Neural crest cell (in vitro differentiated cells): ENCODE measurements at places on chromosomes 5 and 9.

DNA sequence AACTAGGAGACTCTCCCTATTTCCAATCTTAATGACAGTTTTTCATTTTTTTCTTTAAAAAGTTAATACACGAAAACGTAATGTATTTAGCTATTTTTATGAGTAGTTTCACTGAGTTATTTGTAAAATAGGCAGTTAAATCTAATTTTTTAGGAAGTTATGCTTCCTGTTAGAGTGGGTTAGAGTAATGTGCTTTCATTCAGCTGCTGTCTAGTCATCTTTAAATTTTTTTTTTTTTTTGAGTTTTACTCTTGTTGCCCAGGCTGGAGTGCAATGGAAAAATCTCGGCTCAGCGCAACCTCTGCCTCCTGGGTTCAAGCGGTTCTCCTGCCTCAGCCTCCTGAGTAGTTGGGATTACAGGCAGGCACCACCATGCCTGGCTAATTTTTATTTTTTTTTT is 34.0 kb downstream of the CDC42SE2 start:
- DNase-seq, result no peak

DNA sequence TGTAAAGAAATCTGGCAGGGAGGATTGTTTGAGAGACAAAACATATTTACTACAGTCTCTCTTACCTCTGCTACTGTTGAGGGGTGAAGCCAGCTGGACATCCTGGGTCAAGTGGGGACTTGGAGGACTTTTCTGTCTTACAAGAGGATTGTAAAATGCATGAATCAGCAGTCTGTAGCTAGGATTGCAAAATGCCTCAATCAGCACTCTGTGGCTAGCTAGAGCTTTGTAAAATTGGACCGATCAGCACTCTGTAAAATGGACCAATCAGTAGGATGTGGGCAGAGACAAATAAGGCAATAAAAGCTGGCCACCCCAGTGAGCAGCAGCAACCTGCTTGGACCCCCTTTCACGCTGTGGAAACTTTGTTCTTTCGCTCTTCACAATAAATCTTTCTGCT is 995.8 kb upstream of the CDH6 start:
- no peak for DNase-seq

DNA sequence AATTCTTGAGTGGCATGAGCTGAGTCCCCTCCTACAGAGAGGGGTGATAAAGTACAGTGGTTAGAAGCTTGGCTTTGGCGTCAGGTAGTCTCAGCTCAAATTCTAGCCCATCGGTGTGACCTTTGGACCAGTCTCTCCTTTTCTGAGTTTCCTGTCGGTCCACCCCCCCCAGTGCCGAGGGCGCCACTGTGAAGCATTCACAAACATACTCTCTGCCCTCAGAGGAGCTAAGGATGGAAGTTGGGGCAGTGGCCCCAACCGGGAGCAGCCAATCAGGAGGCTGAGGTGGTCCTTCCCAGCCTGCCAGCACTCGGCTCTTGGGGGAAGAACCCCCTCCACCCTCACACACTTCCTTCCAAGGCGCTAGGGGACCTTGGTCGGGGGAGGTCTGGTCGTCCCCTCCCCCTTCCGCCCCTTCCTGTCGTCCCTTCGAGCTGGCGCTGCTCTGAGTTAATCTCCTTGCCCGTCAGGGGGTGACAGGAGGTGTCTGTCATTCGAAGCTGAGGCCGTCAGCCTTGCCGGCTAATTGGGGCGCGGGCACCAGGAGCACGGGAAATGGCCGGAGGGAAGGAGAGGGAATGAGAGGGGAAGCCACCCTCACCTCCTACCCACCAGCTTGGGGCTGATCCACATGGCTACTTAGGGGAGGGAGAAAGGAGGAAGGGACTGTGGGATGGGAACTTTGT is 53.0 kb downstream of the CXXC5 start:
- no peak for DNase-seq

DNA sequence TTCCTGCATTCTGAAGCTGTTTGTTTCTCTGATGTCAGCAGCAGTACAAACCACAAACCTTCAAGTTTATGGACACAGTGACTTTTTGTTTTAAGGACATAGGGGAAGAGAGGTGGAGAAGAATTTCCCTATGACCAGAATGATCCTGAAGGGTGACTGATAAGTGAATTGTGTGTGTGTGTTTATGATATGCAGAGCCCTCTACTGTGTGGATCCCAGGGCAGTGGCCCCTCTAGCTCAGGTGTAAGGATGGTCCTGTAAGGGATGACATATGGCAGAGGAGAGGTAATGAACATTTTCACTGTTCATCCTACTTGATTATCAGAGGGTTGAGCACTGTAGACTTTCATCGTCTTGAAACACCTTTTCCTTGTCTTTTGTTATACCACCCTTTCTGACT is 30.6 kb upstream of the TMED7 start:
- no peak for DNase-seq

GRCh38 chr9:125826850-125827249 is 79.7 kb downstream of the PBX3 start:
- no peak for DNase-seq

GRCh38 chr5:147949711-147950573 is 43.6 kb upstream of the C5orf46 start:
- DNase-seq, result no peak

DNA sequence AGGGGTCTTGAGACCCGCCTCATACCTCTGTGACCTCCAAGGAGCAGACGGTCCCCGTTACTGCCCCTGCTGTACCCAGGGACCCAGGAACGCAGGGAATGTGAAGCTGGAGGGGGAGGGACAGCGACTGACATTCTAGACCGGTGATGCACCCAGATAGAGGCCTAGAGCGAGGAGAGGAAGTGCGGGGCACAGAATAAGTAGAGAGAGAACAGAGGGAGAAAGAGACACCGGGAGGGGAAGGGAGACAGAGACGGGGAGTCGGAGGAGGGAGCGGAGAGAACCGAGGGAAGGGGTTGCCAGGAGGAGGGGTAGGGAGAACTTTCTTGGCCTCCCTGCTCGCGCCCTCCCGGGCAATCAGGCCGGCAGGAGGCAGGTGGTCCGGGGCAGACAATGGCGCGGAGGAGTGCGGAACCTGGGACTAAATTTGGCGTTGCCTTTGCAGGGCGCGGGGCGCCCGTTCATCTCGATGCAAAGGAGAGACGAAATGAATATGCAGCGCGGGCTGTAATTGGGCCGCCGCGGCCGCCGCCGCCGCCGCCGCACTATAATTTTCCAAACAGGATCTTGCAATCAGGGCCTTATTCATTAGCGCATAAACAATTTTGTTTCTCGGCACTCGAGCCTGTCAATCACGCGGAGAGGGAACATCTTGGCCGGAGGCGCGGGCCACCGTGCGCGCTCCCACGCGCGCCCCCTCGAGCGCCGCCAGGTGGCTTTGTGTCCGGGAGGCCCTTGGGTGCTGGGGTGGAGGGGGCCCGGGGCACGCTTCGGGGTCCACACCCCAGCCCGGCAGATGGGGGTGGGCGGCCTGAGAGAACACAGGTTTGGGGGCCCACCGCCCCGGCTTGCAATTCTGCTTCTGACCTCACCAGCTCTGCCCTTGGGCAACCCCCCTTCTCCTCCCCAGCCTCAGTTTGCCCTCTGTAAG is 33.0 kb downstream of the NDUFA8 start:
- no peak for DNase-seq

- no peak for DNase-seq
These were observed 25.7 kb upstream of the UGCG start for GRCh38 chr9:111870774-111871498.

GRCh38 chr5:2744485-2744884 is 7.0 kb downstream of the IRX2 start:
- no peak for DNase-seq

DNA sequence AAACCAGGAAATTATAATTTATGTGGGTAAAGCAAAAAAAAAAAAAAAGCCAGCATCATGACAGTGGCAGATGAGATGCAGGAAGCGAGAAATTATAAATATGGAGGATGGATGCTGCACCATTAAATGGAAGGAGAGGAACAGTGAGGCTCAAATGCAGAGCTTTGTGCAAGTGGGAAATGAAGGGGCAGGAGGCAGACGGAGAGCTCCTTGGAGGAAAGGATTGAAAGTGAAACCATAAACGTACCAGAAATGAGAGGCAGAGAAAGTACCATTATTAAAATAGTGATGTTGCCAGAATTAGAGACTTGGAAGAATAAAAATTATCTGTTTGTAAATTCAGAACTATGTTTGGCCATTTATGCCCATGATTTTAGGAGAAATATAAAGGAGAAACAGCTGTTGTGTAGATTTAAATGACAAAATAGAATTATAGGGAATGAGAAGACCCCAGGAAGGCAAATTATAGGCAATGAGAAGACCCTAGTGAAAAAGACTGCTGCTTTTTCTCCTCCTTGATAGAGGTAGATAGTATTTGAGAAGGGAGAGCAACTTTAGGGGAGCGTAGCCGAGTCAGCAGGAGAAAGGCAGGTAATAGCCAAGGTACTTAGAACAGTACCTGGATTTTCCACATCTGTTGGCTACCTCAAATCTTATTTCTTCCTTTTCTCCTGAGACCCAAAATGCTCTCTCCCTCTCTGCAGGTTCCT is 341.0 kb upstream of the CD180 start:
- DNase-seq, result no peak
